ENCODE measurements at places on chromosomes 5 and 9. TPM values are rescaled to one million over a fixed set of nuclear protein-coding genes. Genes with fewer than 3 reads are reported as not detected.

GRCh38 chr9:2024888-2025782, 10.0 kb downstream of the SMARCA2 start:
- no peak for DNase-seq

CERCAM gene
- total RNA-seq: 0.12 TPM

FBP1 gene
- total RNA-seq: 0.42 TPM

EGFLAM gene
- total RNA-seq: not detected

ARL14EPL gene
- total RNA-seq: not detected

SLC24A2 gene
- 0.30 TPM for total RNA-seq

SGCD gene
- total RNA-seq: not detected

DNA sequence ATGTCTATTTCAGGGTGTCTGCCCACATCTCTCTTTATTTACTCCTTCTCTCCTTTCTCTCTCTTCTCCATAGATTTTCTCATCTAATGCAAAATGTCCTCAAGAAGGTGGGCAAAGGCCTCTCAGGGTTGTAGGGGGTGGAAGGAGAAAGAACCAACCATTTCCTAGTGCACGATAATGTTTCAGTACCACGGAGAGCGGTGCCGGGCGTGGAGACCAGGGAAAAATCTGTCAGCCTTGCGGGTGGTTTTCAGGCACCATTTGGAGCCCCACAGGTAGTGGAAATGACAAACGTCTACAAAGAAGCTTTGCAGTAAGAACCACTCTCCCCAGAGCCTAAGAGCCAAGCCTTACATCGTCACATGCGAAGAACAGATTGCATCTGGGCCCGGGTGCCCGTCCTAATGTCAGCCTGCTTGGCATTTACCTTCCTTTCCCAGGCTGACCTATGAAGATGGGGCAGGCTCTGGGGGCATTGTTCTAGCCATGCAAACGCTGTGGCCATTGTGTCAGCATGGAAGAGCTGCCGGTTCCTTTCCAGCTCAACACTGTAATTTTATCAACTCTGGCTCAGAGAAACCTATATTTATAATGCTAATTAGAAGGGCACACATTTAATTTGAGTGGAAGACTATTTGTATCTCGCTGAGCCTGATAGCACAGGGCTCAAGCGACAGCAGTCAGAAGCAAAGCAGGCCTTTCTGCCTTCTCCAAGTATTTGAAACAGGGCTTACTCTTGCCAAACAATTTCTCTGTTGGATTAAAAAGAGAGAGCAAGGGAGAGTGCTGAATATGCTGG, 430.1 kb upstream of the WWC1 start:
- no peak for DNase-seq

PALM2AKAP2 gene
- 0.62 TPM for total RNA-seq

DNA sequence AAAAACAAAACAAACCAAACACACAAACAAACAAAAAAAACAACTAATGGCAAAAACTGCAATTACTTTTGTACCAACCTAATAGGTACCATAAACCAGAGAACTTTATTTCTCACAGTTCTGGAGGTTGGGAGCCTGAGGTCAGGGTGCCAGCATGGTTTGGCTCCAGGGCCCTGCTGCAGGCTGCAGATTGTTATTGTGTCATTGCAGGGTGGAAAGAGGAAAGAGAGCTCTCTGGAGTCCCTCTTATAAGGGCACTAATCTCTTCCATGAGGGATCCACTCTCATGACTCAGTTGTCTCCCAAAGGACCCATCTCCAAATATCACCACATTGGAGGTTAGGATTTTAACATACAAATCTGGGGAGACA, 64.9 kb upstream of the CPEB4 start:
- DNase-seq: no peak

GRCh38 chr5:147563466-147564123, 53.7 kb upstream of the DPYSL3 start:
- DNase-seq: no peak

ANXA2R gene
- 38.7 TPM for total RNA-seq

GRCh38 chr5:141524604-141525597, 36.0 kb downstream of the PCDHGC5 start:
- peak; percentile 44 for DNase-seq

- DNase-seq: peak; percentile 3
Observed at GRCh38 chr9:92404042-92404836, at the start of gene OGN. OGN (minus strand) TSS chr9:92404578; CDS start chr9:92403407, 1,171 bp downstream.

- DNase-seq: no peak
Observed at GRCh38 chr5:168292786-168293696, 1.6 kb downstream of the WWC1 start.

GRCh38 chr5:141632650-141633049, 4.0 kb downstream of the HDAC3 start:
- no peak for DNase-seq

CDC26 gene
- 26.3 TPM for total RNA-seq

DNA sequence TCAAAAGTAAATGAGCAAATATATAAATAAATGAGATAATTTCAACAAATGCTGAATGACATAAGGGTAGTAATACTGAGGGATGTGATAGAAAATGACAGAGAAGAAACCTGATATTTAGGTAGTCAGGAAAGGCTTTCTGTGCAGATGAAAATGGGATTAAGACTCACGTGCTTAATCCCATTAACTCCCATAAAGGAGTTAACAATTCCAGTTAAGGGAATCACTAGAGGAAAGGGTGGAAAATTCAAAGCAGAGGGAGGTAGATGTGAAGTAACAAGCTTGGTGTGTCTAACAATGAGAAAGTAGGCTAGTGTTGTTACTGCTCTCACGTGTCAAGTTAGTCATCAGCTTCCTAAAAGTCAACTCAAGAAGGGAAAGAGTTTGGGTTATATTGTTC, 90.5 kb upstream of the TRIM32 start:
- DNase-seq: no peak

GLRA1 gene
- not detected for total RNA-seq

DNA sequence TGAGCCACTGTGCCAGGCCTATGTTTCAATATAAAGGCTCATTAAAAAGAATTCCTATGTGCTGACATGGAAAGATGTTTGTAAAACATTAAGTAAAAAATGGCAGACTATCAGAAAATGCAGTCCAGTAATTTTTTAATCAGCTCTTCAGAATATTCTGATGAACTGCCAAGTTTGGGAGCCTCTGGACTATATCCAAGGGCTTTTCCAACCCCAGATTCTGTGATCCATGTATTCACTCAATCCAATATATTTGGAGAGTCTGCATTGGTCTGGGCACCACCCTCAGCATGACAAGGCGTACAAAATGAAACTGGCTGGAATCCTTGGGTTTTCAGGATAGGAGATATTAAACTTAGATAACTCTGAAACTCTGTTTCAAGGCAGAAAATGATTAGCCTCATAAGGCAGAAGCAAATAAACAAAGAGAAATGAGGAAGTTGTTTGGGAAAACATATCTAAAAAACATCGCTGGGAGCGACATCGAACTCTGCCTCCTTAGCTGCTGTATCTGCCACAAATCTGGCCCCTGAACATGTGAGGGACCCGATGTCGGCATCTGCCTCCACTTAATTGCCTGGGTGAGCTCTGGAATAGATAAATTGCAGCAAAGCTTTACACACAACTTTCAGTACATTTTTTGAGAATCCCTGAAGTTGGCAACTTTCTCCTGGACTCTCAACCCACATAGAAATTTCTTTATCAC, 14.4 kb downstream of the PDE6A start:
- no peak for DNase-seq

DNA sequence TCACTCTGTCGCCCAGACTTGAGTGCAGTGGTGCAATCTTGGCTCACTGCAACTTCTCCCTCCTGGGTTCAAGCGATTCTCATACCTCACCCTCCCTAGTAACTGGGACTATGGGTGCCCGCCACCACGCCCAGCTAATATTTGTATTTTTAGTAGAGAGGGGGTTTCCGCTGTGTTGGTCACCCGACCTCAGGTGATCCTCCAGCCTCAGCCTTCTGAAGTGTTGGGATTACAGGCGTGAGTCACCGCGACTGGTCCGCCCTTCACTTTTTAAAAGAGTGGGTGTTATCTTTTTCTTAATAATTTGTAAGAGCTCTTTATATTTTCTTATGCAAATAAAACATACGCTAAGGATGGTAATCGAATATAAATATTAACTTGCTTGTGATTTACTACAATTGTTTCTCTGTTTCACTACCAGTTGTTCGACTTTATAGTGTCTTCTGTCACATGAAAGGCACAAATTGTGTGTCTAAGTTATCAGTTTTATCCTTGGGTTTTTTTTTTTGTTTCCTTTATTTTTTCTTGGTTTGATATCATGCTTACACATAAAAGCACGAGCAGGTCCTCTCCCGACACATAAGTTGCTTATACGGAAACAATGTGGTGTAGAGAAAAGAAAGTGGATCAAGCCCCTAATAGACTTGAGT, 1.9 kb upstream of the GPBP1 start:
- no peak for DNase-seq
